ENCODE measurements at places on chromosomes 12 and 14.

DNA sequence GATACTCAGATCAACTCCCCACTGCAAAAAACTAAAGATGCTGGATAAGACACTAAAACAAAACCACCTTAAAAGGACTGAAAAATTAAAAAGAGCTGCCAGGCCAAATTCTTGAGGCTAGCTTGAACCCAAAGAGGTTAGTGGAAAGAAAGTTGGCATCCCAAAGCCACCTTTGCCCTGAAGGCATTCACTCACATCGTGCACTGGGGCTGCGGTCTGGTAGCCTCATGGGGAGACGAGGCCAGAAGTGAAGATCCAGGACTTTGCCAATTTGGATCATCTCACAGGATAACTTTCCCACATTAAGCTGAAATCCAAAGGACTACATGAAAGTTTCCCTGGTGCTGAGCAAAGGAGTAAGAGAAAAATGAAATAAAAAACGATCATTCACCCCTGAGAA is 63.9 kb downstream of the EFCAB11 start:
- no peak for DNase-seq

DNA sequence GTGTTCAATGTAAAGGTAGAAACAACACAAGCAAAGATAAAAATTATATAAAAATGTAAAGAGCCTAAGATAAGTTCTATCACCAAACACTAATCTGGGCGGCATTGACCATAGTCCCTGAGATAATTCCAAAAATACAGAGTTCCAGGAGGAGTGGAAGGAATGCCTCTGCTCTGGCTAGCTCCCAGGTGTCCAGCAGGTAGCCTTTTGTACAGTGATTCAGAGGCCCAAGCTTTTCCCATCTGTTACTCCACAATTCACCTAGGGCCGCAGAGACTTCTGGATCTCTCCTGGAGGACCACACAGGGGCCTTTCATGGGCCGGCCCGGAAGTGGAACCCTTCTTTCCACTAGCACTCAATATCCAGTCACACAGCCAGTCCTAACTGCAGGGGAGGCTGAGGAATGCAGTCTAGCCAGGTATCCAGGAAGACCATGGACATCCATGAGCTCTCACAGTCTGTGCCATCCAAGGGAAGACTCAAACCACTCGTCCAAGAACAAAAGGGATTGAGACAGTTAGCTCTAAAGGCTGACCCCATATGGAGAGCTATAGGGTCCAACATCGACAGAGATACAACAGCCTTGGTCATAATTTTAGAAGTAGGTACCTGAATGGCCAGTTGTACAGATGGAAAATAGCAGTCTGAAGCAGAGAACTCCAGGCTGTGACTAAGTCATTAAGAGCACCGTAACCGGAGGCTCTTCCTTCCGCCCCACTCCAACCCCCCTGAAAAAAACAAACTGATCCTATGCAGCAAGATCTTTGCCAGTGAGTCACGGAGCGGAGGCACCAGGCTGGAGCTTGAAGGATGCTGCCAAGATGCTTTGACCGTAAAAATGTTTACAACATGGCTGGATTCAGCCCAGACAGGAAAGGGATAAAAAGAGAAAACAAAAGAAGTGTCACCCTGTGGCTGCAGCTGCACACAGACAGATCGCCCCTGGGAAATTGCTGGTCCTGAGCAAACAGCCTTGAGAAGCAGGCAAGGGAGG is 204.8 kb downstream of the NUAK1 start:
- peak; percentile 94 for DNase-seq

DNA sequence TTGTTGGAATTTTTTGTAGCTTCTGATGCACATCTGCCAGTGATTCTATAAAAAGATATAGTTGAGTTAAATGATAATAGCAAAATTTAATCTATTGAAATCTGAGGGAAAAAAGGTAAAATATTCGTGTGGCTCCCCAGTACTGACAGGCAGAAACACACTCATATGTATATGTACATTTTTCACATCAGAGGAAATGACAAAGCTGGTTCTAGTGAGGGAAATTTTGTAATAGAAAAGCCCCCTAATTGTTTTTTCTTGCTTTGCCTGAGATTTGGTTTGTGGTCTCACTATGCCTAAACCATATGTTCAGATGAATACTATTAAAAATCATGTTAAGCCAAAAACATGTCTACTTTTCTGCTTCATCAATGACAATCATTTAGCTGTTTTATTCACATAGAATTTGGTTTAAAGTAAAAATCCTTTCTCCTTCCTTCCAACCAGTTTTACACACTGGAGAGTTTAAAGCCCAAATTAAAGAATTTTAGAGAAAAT is 203.5 kb downstream of the ANO6 start:
- DNase-seq, result no peak

- DNase-seq, result no peak
Measured at GRCh38 chr12:119245904-119246494, 67.3 kb downstream of the HSPB8 start.

DNA sequence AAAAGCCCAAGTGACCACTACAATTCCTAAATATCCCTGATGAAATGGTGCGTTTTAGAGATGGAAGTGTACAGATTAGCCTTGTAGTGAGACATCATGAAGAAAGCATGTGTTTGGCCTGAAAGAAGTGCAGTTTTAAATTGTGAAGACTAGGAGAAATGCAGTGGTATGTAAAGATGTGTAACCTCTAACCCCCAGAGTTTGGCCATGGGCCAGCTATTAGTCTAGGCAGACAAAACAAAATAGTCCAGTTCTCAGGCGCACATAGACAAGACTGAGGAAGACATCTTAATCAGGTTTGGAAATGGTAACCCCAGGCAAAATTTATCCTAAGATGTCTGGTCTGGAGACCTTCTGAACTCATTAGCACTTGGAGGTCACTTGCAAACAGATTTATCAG is 23.4 kb downstream of the WBP11 start:
- no peak for DNase-seq

DNA sequence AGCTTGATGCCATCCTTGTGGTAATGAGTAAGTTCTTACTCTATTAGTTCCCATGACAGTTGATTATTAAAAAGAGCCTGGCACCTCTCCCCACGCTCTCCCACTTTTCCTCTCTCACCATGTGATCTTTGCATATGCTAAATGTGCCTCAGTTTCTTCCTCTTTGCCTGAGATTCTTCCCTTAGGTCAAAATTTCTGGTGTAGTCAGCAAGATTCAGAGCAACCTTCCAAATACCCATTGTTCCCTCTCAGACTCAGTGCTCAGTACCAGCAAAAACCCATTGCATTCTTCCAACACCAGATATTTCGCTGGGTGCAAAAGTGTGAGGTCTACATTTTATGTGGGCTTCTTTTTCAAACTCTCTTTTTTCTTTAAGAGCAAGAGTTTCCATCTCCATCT is 10.8 kb upstream of the USP15 start:
- DNase-seq, result no peak

- DNase-seq, result no peak
Measured at GRCh38 chr12:69254046-69254445, 14.7 kb downstream of the CPSF6 start.

DNA sequence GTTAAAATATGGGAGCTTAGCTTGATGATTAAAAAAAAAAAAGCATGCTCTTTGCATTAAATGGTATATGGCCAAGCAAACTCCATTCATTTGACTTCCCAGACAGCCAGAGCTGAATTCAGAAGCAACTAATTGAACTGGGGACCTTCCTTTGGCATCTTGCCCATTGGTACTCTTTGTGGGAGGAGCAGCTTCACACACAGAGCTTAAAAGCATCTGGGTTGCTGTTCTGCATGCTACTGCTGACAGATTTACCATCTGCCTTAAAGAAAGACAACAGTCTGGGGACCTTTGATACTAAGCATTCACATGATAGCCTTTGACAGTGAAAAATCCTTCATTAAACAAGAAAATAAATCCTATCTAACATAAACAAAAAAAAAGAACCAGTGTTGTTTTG is 977.9 kb downstream of the TMTC2 start:
- DNase-seq, result peak; percentile 2

GRCh38 chr14:71665157-71665556 is 267.1 kb upstream of the RGS6 start:
- no peak for DNase-seq

- DNase-seq, result no peak
Measured at GRCh38 chr12:45354399-45354798, 138.5 kb downstream of the ANO6 start.

- DNase-seq, result no peak
Measured at GRCh38 chr14:101110729-101111619, 207.5 kb upstream of the RTL1 start.

All from HFF-Myc (cell line).